ENCODE measurements at places on chromosomes 3 and 15.
A peak's percentile ranks its signal among the peaks of the same experiment; 100 is the strongest.

- no peak for DNase-seq
These were observed 28.7 kb upstream of the COPB2 start for GRCh38 chr3:139418144-139418543.

- DNase-seq, result no peak
These were observed 207.5 kb downstream of the SATB1 start for GRCh38 chr3:18217507-18218174.

- no peak for DNase-seq
These were observed 40.8 kb upstream of the RASA2 start for GRCh38 chr3:141445990-141446389.

GRCh38 chr3:119746423-119746822 is 35.5 kb upstream of the NR1I2 start:
- DNase-seq, result no peak

DNA sequence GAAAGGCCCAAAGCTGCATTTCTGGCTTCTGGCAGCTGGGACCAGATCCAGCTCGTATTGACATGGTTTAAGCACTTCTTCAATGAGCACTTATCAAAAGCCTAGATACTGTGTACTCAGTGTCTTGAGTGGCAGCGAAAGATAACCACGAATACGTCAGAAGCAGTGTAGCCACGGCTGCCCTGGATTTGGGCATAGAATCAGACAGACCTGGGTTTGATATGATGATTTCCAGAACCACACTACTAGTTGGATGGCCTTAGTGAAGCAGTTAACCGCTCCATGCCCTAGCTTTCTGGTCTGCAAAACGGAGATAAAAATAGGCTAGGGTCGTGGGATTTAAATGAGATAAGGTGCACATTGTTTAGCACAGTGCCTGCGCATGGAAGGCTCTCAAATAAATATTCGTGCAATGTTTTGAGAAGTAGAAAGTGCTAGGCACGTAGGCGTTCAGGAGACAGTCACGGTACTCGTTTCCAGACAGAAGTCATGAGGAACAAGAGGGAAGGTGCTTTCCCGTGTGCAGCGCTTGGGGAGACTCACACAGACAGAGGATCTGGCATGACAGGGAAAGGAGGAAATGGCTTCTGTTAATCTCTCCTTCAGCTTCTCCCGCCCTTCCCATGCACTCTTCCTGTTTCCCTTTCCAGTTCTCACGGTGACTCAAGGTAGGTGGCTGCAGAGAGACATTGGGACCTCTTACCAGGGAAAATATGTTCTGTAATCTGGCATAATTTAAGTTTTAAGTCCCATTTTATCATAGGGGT is 70.3 kb downstream of the CCNL1 start:
- DNase-seq, result no peak

GRCh38 chr15:91917686-91918360 is 64.3 kb downstream of the SLCO3A1 start:
- no peak for DNase-seq

- no peak for DNase-seq
These were observed 11.8 kb upstream of the TMEM87A start for GRCh38 chr15:42285034-42285433.

DNA sequence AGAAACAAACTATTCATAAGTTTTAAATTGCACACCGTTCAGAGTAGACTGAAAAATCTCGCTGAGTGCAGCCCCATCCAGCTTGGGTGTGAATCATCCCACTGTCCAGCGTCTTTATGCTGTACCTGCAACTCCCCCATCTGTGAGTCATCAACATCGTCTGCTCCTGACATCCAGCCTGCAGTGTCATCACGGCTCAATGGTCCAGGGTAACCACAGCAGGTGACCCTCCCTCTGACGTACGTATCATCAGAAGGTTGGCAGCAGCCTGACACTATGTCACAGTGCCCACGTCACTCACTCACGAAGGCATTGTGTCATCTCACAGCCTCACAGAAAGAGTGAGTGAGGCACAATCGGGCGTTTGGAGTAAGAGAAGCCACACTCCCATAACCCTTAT is 65.2 kb downstream of the TPRA1 start:
- no peak for DNase-seq

GRCh38 chr15:68271854-68272471 is 5.6 kb upstream of the FEM1B start:
- peak; percentile 21 for DNase-seq

DNA sequence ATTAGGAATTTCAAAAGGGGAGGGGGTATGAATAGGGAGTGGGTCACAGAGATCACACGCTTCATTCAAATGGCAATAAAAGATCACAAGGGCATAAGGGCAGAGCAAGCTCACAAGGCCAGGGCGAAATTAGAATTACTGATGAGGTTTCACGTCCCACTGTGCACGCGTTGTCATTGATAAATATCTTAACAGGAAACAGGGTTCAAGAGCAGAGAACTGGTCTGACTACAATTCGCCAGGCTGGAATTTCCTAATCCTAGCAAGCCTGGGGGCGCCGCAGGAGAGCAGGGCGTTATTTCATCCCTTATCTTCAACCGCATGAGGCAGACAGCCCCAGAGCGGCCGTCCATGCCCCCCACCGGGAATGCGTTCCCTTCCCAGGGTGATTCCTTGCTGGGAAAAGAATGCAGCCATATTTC is 18.1 kb upstream of the SMCO1 start:
- no peak for DNase-seq

- DNase-seq, result no peak
These were observed 621 bp upstream of the PARP6 start for GRCh38 chr15:72272997-72273352.

DNA sequence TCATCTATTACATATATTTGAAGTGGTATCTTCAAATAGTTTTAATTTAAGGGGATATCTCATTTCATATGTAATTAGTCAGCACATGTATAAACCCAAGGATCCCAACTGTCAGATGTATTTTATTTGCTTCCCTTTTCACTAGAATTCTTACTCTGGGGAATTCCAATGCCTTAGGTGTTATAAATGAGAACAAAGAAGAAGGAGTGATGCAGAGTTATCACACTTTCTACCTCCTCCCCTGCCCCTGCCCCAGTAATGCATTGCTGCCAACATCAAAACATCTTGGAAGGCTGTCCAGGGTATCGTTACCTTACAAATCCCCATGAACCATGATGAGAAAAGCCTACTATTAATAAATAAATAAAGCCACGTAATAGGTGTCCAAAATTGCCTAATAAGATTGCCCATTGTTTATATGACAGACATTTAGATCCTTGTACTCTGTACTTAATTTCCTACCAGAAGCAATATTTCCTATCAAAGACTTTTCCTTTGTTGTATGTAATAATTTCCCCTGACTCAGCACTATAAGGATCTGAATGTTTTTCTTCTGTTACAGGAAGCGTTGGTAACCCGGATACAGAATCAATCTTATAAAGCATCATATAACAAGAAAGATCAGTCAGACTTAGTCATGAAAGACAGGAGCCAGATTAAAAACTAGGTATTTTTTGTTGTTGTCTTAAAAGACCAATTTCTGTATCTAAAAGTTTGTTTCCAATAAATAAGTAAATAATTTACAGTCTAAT is 38.8 kb downstream of the CBLB start:
- DNase-seq, result no peak

- no peak for DNase-seq
These were observed 30.2 kb downstream of the TKT start for GRCh38 chr3:53225651-53226050.
